8988T (cell line): ENCODE measurements at places on chromosomes 7 and 10.

- DNase-seq = no peak
Measured at GRCh38 chr7:104524853-104525252, 196.4 kb downstream of the LHFPL3 start.

DNA sequence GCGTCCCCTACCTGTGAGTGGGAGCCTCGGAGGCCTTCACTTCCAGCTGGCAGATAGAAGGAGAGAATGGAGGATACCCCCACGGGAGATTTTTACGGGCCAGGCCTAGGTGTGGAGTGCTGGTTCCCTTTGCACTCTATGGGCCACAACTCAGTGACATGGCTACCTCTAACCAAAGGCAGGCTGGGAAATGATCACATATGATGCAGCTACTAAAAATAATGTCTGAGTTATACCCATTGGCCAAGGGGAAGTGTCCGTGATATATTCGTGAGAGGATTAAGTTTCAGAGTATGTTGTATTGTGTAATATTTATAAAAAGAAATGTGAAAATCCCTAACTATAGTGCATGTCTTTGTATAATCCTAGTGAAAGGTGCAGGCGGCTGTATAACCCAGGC, 13.5 kb upstream of the HIPK2 start:
- no peak for DNase-seq

DNA sequence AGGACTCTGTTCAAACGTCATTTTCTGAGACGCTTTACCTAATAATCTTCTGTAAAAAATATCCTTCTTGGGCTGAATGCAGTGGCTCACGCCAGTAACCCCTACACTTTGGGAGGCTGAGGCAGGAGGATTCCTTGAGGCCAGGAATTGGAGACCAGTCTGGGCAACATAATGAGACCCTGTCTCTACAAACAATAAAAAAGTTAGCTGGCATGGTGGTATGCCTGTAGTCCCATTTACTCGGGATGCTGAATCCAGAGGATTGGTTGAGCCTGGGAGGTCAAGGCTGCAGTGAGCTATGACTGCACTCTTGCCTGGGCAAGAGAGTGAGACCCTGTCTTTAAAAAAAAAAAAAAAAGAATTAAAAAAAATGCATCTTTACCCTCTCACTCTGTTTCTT, 5.1 kb downstream of the STAM start:
- DNase-seq = no peak

GRCh38 chr10:70378122-70378521, 4.3 kb downstream of the LRRC20 start:
- DNase-seq = no peak

- DNase-seq = no peak
Measured at GRCh38 chr7:11188529-11189310, 215.0 kb downstream of the PHF14 start.

- DNase-seq = no peak
Measured at GRCh38 chr10:32142646-32143045, 86.4 kb upstream of the KIF5B start.

- DNase-seq = no peak
Measured at GRCh38 chr7:71712653-71713180, 580.8 kb downstream of the GALNT17 start.

GRCh38 chr10:124826262-124826661, 24.6 kb downstream of the ABRAXAS2 start:
- DNase-seq = no peak

DNA sequence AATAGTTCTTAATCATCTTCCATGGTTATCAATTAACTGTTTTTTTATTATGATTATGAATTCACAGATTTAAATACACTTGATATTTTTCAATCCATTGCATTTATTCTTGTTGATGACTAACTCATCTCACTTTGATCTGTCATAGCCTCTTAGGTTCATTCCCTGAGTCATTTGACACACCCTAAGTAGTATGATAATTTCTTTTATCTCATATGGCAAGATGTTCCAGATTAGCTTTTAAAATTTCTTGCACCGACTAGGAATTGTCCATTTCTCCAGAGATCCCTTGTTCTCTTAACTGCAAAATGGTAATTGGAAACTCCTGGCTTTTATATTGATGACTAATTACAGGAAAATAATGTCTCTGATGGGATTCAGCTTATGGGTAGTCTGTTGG, 87.6 kb upstream of the CCDC6 start:
- DNase-seq = no peak

DNA sequence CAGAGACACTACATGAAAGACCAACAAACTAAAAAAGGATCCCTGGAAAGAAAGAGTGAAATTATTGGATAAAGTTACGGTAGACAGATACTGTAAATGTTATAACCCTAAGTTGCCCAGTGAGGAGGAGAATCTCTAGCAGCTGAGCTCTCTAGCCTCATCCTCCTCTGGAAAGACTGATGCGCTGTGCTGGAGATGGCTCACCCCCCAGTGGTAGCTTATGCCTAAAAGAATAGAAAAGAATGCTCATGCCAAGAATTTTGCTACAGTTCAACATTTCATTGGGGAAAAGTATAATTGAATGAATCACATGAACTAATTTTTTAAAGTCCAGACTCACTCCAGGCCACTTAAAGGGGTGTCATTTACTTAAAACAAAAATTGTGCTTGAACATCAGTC, 50.8 kb upstream of the RNF32 start:
- DNase-seq = no peak

GRCh38 chr7:102073931-102074880, 212.5 kb upstream of the SH2B2 start:
- no peak for DNase-seq

- no peak for DNase-seq
Measured at GRCh38 chr7:80127412-80128160, 7.0 kb upstream of the GNAI1 start.

DNA sequence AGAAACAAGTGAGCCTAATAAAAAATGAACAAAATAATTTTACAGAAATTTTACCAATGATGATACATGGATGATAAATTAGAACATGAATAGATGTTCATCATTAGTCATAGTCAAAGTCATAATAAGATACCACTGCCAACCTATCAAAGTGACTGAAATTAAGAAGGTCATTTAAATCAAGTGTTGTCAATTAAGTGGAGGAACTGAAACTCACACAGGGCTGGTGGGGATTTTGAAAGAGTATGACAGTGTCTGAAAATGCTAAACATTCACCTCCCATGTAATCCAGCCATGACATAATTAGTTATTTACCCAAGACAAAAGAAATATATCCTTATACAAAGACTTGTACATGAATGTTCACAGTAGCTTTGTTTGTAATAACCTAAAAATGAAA, 57.1 kb upstream of the DYNC1I1 start:
- DNase-seq = no peak

DNA sequence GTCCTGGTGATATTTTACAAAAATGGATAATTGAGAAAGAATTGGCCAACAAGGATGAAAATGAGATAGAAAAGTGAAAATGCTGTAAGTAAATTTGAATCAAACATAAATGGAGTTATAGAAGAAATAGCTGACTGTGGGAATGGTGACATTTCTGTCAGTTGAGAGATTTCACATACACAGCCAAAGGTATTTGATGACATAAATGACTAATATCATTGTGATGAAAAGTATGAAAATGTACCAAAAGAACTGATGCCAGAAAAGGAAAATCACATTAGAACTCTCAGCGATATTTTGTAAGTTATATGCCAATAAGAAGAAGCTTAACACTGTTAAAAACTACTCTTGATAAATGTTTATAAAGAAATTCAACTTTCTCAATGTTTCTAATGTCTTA, 54.9 kb downstream of the TFPI2 start:
- no peak for DNase-seq

DNA sequence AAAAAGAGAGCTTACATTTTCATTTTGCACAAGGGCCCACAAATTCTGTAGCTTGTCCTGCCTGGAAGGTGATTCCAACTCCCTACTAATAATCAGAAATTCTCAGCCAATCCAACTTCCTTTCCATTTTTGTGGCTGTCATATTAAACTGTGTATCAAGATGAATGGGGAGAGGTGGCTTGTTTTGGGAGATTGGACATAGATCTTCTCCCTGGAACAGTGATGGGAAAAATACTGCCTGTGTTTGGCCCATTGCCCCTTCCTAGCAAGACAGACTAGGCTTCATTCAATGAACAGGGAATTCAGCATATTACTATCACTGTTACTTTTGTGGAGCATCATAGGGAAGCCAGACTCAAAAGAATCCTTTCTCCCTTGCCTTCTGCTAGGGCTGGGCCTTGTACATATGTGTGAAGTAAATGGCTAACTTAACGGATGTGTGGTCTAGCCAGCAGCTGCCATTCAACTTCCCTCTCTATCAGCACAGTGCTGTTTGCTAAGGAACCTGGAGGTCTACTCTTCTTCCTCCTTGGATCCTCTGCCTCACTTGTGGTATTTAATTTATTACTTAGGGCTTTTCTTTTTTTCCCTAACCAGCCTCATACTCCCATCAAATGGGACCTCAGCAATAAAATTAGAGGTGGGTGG, 326.0 kb downstream of the BICC1 start:
- no peak for DNase-seq

- DNase-seq = no peak
Measured at GRCh38 chr7:149099058-149099457, 8.5 kb upstream of the ZNF786 start.

GRCh38 chr7:23863209-23863787, 153.3 kb downstream of the STK31 start:
- no peak for DNase-seq

DNA sequence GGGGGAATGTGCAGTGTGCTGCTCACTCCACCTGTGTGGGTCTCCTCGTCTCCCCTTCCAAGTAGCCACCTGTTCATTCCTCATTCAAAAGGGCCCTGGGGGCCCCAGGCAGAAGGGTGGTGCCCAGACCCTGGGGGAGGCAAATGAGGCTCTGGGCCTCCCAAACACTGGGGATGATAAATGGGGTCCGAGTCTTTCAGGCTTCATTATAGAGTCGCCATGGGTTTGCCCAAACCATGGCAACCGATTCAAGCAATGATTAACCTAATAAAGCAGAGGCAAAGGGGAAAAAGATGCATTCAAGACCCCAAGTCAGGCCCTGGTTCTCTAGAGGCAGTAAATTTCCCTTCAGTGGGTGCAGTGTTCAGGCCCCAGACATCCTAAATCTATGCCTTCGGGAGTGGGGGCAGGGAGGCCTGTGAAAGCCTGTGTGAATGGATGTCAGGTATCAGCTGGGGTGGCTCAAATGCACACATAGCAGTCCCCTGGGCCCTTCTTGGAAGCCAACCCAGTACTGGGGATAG, 10.4 kb downstream of the NEUROG3 start:
- DNase-seq = no peak

- DNase-seq = no peak
Measured at GRCh38 chr7:69676247-69676646, 78.0 kb downstream of the AUTS2 start.

- no peak for DNase-seq
Measured at GRCh38 chr10:130715686-130716670, 579.8 kb downstream of the GLRX3 start.

DNA sequence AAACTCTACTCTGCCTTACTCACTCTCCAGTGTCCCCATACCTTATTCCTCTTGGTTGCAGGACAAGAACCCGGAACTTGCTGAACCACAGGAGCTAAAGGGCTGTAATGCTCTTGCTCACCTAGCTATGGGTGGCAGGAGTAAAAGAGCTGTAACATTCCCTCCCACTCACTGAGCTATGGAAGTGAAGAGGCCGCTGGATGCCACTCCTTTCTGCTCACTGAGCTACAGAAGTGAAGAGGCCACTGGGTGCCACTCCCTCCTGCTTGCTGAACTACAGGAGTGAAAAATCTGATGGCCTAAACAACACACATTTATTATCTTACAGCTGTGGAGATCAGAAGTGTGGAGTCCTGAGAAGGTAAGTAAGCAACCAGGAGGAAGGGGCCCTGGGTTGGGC, 17.5 kb downstream of the MRPS24 start:
- DNase-seq = no peak

GRCh38 chr10:108500396-108500795, 1335.9 kb upstream of the SORCS1 start:
- no peak for DNase-seq

- no peak for DNase-seq
Measured at GRCh38 chr10:27345455-27345920, 104.9 kb upstream of the ACBD5 start.

- no peak for DNase-seq
Measured at GRCh38 chr10:8638088-8638672, 583.7 kb downstream of the GATA3 start.

DNA sequence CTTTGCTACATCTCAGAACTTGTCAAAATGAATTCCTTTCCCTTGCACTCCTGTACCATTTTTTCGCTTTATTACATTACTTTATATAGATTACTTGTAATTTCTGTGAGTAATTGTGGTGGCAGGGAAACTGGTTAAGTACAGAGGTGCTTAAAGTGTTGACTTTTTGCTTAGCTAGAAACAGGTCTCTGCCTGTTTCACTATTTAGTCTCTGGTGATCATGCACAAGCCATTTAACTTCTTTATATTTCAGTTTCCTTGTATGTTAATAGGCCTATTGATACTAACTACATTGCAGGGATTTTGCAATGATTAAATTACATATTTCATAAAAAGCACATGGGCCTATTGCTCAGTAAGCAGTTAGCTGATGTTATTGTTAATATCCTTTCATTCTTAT, 233.8 kb downstream of the PRKG1 start:
- DNase-seq = no peak

DNA sequence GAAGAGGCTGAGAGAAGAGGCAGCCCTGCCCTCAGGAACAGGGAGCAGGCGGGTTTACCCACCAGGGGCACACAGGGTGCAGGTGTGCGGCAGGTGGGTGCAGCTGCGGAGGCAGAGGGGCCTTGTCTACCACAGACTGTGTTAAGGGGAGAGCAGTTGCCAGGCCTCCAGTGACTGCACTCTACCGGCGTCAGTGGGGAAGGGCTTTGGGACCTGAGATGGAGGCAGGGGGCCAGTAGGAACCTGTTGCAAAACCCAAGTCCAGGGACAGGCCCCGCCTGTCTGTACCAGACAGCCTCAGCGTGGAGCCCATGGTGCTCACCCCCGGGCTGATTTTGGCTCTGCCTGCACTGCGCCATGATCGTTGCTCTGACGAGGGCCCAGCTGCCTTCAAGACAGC, 507.6 kb upstream of the FOXK1 start:
- DNase-seq = no peak

- DNase-seq = no peak
Measured at GRCh38 chr7:464454-465401, 54.9 kb downstream of the PDGFA start.

GRCh38 chr10:112805701-112806100, 144.3 kb upstream of the TCF7L2 start:
- no peak for DNase-seq

DNA sequence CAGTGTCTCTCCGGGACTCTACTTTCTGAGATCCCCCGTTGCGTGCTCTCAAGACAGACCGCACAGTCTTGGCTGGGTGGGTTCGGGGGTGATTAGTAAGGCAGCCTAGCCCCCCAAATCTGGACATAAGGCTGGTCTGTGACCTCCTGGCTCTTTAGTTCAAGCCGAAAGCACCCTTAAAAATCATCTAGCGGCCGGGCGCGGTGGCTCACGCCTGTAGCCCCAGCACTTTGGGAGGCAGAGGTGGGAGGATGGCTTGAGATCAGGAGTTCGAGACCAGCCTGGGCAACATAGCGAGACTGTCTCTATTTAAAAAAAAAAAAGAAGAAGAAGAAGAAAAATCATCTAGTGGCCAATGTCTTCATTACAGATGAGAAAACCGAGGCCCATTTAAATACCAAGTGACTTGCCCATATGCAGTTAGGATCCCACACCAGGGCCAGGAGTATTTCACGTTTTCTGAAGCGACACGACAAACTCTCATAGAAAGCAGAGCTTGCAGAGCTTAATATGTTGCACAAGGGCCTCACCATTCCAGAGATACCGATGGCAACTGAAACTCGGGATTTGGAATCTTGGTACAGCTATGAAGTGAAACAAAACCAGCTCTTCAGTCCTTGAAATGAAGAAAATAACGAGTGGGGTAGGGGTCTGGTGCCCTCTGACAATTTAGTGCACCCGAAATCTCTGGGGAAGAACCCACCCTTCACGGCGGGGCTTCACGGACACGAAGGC, 703 bp upstream of the HILPDA start:
- no peak for DNase-seq
